ENCODE measurements at places on chromosomes 2 and 18. TPM values are rescaled to one million over a fixed set of nuclear protein-coding genes. Genes with fewer than 3 reads are reported as not detected.

Gene PRSS56
- not detected for total RNA-seq

Gene TSPYL6
- not detected for total RNA-seq

Gene ZC3H6
- 7.5 TPM for total RNA-seq

Gene ITGA4
- 142 TPM for total RNA-seq

Gene DOK6
- not detected for total RNA-seq

Gene ANKRD36
- 18.8 TPM for total RNA-seq

Gene DCC
- not detected for total RNA-seq

Gene GKN2
- total RNA-seq = not detected

Gene GMCL1
- total RNA-seq = 15.5 TPM

Gene FEV
- total RNA-seq = not detected

Gene FOXI3
- total RNA-seq = not detected

Gene GNLY
- 7.7 TPM for total RNA-seq

Gene MRPL19
- 66.0 TPM for total RNA-seq

Gene BUB1
- 49.5 TPM for total RNA-seq

Gene PASK
- 93.8 TPM for total RNA-seq

Gene COL4A3
- not detected for total RNA-seq

Gene RNF152
- total RNA-seq = 0.38 TPM

Gene LCT
- 0.48 TPM for total RNA-seq

Gene ASPRV1
- 0.77 TPM for total RNA-seq

Data from CD8-positive, alpha-beta memory T cell (primary cell).